AG09309 (cell line): ENCODE measurements at places on chromosomes 2 and 18.

GRCh38 chr18:23493654-23494053, 9.7 kb upstream of the RMC1 start:
- no peak for DNase-seq

GRCh38 chr2:168913495-168913894, 12.4 kb downstream of the G6PC2 start:
- no peak for DNase-seq

DNA sequence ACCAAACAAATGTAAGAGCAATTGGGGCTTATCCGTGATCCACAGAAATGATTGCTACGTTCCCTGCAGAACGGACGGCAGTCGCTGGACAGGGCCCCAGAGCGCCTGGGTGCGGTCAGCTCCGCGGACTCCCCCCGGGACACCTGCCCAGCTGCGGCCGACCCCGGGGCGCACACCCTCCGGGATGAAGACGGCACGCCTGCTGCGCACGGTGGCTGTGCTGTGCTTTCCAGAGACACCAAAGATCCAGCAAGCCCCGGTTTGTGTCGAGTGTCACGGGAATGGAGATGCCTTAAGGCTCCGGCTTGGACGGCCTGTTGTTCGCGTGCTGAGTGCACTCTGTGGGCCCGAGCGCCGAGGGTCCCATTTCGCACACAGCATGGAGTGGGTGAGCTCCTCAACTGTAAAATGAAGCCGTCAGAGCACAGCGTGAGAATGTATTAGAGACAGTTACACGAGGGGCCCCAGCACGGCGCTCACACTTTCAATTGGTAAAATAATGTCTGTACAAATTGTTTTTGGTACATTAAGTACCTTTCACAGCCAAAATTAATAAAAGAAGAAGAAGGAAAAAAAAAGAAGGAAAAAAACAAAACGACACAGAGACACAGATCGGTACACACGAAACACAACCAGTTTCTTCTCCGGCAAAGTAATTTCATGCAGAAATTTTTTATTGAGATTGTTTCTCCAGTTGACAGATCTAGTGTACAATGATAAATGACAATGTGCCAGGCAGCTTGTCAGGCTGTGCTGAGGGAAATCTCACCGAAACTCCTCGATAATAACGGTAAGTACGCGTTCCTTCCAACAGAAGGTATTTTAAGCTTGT, 615.8 kb upstream of the SALL3 start:
- DNase-seq, result no peak

- no peak for DNase-seq
Measured at GRCh38 chr2:127417406-127417805, 821 bp upstream of the PROC start.

DNA sequence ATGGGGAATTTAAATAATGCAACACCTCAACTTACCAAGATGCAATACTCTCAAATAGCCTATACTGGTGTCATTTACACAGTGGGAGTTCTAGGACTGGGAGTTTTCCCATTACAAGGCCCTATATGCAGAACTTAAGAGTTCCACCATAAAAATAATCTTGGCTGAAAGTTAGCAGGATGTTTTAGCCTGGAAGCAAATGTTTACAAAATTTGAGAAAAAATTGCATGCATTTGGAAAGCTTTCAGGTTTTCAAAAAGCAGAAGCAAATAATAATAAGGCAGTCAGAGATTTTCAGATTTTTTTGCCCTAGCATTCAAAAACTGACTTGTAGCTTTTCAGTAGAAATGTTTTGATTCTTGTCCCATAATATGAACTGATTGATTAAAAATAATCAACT, 397.3 kb downstream of the ARHGAP15 start:
- DNase-seq, result no peak

DNA sequence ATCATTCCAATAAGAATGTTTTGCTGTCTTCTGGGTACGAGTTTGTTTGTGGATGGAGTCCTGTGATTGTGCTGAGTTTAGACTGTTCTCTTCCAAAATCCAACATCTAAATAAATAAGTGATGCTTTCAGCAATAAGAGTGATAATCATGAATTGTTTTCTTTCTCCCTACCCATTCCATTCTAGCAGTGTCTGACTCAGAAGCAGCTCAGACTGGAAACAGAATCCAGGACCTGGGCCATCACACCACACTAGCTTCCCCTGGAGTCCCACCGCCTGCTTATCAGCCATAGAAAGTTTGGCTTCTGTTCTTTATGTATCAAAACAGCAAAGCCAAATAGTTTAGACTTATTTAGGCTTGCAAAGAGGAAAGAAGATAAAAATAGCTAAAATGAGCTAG, 76.4 kb upstream of the CNGA3 start:
- no peak for DNase-seq

DNA sequence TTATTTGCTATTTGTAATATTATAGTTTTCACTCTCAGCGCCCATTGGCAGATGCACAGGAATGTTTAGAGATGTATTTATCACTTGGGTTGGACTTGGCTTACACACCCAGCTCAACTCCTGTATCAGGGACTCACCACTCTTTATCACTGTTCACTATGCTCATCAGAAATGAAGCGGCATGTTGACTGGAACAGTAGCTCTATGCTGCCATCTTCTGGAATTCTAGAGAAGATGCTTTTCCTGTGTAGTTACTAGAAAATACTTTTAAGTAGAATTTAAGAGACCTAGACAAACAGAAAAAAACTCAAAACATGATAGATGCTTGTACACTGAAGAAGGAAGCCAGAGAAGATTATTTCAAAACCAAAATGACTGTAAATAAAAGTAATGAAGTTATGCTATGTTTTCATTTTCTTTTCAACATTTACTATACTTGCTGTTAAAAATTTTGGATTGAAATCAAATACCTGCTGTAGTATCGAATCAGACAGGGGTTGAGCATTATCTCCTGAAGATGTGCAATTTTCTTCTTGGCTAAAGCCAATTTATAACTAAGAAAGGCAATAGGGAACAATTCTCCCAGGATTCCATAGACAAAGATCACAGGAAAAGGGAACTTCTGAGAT, 47.4 kb upstream of the NXPH2 start:
- peak; percentile 35 for DNase-seq

GRCh38 chr2:65232636-65233035, 5.0 kb downstream of the ACTR2 start:
- DNase-seq, result no peak

- no peak for DNase-seq
Measured at GRCh38 chr18:22101731-22102130, 67.7 kb upstream of the GATA6 start.

- DNase-seq, result no peak
Measured at GRCh38 chr2:101295895-101296294, 12.6 kb downstream of the RNF149 start.

GRCh38 chr18:78228974-78229373, 750.6 kb upstream of the SALL3 start:
- DNase-seq, result no peak

DNA sequence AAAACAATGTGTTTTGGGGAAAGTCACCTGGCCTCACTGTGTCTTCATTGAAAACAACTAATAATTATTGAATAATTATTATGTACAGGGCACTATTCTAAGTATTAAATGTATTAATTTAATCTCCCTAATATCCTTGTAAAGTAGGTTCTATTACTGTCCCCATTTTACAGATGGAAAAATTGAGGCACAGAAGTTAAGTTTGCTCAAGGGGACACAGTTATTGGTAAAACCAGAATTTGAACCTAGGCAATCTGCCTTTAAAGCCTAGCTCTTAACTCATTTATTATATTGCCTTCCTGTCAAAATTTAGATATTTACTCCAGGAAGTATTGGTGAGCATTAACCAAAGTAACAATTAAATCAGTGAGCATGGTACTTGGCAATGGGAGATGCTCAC, 84.6 kb downstream of the PMS1 start:
- DNase-seq, result no peak

DNA sequence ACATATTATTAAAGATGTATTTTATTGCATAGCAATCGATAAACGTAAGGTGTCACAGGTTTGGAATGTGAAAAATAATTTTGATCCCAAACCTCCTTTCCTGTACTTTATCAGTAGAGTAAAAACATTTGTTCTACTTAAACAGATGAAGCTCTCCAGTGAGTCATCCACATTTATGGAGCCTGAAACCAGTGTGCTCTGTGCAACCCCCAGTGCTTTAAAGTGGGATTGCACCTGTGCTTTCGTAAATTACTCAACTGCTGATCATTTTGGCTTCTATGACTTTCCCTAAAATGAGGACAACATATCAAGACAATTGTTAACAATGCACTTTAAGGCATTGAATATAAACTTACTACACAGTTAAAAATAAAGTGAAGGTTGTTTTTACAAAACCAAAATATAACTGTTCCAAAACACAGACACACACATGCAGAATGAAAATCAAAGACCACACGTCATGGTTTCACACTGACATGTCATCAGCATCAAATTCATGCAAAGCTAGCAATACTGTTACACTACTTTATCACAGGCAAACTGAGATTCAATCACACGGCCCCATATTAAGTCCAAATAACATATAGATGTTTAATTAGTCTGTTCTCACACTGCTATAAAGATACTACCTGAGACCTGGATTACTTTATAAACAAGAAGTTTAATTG, 9.7 kb downstream of the TMEM18 start:
- DNase-seq, result peak; percentile 53

GRCh38 chr18:66621816-66622576, 18.1 kb upstream of the CDH19 start:
- DNase-seq, result no peak

DNA sequence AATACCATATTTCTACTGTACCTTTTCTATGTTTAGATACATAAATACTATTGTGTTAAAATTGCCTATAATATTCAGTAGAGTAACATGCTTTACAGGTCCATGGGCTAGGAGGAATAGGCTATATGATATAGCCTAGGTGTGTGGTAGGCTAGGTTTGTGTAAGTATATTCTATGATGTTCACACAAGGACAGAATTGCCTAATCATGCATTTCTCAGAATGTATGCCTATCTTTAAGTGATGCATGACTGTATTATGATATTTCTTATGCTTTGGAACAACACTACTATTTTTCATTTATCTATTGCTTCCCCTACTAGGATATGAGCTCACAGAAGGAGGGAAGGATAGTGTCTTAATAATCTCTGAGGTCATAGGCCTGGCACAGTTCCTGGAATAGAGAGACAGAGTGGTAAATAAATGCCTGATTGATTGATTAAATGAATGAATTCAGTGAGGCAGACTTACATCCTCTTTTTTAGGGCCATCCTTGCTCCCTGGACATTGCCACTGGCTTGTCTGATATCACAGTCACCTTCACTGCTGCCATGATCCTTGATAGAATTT, 121.0 kb downstream of the MYO3B start:
- DNase-seq, result no peak

DNA sequence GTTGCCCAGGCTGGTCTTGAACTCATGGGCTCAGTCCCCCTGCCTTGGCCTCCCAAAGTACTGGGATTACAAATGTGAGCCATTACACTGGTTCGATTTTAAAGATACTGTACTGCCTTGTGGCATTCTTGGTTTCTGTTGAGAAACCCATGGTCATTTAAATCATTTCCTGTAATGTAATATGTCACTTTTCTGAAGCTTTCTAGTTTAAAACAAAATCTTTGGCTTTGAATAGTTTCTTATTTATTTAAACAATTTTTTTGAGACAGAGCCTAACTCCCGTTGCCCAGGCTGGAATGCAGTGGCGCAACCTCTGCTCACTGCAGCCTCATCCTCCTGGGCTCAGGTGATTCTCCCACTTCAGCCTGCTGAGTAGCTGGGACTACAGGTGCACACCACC, 8.9 kb downstream of the ZNF512 start:
- DNase-seq, result no peak

DNA sequence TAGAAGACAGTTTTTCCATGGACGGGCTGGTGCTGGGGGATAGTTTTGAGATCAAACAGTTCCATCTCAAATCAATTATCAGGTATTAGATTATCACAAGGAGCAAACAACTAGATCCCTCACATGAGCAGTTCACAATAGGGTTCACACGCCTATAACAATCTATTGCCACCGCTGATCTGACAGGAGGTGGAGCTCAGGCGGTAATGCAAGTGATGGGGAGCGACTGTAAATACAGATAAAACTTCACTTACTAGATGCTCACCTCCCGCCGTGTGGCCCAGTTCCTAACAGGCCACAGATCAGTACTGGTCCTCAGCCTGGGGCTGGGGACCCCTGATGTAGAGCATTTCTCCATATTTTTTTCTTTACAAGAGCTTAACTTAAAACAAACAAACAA, 203.6 kb downstream of the CDH7 start:
- DNase-seq, result no peak

DNA sequence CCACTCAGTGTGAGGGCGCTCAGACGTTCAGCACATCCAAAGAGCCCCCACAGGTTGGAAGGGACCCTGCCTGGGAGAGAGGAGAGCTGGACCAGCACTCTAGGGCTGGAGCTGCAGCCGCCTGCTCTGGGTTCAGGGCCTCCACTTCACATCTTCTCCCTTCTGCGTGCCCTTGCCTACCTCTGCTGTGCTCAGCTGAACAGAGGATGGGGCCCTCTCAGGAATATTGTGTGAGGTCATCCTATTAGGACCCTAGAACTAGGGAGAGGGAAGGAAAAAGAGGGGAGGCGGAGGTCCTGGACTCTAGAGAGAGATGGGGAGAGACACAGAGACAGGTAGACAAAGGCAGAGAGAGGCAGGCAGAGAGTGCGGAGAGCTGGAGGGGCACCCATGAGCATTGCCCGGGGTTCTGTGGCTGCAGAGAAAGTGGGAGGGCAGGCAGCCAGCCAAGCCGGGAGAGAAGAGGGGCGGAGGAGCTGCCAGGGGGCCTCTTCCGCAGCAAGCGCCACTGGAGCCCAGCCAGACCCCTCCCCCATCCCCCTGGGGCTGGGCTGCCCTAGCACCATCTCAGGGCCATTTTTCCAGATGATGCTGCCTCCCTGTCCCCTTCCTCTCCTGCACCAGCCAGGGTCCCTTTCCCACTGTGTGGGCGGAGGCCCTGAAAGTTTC, 8.3 kb upstream of the TNS1 start:
- no peak for DNase-seq

GRCh38 chr2:233486778-233487552, 79.6 kb downstream of the USP40 start:
- DNase-seq, result peak; percentile 85

- DNase-seq, result peak; percentile 63
Measured at GRCh38 chr2:207505728-207506127, 24.0 kb upstream of the CREB1 start.

DNA sequence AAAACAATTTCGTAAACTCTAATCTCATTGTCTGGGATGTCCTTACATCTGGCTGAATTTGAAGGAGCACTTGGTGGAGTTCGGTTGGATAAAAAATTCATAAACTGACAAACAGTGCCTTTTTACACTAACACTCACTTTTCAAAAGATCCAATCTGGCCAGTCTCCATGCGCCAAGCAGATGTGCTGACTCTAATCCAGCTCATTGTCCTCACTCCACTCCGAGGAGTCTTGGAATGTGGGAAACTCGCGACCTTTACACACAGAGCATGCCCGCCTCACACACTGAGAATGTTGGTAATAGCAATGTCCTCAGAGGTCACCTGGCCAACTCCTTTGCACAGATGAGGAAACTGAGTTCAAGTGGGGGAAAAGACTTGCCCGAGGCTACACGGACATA, 66.8 kb downstream of the XDH start:
- DNase-seq, result peak; percentile 46

- no peak for DNase-seq
Measured at GRCh38 chr2:140085674-140086073, 1305.5 kb upstream of the NXPH2 start.
